ENCODE measurements at places on chromosomes 7 and 10.
A peak's percentile ranks its signal among the peaks of the same experiment; 100 is the strongest.

DNA sequence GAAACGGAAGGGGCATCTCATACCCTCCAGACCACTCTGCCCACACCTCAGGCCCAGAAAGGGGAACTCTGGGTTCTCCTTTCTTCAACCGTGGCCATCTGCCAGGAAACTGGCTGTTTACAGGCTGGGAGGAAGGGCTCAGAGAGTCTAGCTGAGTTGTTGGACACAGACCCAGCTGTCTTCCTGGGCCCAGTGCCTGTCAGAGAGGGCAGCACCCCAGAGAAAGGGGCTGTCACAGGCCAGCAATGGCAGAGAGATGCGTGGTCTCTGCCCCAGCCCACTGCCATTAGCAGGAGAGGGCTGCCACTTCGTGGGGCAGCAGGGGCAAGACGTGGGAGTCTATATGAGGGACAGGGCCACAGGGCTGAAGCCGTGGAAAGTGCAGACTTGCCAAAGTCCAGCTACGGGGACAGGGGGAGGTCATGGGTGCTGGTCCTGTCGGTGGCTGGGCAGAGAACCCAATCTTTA lies 11.0 kb downstream of the GRID1 start:
- peak; percentile 11 for DNase-seq

DNA sequence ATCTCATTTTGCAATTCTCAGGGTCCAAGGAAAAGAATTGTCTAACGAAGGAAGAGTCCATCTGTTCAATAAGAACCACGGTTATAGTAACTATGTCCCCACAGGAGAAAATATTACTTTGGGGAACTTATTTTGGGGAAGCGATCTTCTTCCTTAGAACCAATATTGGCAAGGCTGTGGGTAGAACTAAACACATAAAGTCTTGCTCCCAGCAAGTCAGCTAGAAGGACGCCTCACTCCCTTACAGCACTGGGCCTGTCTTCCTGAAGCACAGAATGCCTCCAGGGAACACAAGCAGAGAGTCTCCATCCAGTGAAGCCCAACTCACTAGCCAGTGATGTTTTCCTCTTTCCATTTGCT lies 30.2 kb downstream of the C10orf71 start:
- DNase-seq: no peak

DNA sequence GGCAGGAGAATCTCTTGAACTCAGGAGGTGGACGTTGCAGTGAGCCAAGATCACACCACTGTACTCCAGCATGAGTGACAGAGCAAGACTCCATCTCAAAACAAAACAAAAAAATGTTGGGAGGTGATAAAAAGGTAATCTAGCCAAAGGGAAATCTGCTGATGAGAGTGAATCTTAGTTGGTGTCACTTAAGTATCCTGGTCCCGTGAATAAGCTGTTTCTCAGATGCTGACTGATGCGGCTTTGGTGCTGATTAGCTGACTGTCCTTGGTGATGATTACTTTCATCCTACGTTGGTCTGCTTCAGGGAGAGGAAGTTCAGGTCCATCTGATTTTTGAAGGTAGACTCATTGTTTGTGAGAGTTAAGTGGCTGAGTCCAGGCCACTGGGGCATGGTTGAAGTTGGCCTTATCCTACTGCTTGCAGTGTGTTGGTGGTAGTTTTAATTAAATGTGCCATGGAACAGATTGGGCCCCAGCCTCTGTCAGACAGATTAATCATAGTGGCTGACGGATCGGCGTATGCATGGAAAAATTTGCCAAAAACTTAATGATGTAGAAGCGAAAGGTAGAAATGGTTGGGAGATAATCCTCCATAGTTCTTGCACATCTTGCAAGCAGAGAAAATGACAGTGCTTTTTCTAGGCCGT lies 17.4 kb upstream of the TMEM236 start:
- no peak for DNase-seq

DNA sequence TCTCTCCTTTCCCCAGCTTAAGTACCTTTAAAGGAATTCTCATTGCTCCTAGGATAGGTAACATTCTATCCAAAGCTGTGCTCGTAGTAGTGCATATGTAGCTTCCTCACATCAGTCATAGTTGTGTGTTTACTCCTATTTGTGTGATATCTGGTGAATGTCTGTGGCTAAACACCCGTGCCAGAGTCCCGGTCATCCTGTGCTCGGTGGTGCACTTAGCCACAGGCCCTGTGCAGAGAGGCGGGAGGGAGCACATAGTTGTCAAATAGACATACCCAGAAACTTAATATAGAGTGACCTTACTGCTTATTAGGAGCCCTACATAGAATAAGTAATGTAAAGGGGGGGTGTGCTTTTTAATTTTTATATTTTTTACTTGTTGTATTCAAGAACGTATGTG lies 76.6 kb downstream of the RBM33 start:
- no peak for DNase-seq

DNA sequence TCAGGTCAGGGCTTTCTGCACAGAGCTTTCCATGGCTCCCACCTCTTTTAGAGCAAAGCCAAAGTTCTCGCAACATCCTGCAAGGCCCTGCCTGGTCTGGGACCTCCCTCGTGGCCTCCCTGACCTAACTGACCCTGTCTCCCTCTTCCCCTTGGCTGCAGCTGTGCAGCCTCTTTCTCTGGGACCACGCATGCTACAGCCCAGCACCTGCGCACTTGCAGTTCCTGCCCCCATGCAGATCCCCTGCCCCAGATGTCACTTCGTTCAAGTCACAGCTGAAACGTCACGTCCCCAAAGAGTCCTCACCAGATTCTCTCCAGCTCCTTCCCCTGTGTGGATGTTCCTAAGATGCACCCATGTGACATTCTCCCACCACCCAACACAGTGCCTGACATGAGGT lies 61.2 kb upstream of the ZNF716 start:
- DNase-seq: no peak

DNA sequence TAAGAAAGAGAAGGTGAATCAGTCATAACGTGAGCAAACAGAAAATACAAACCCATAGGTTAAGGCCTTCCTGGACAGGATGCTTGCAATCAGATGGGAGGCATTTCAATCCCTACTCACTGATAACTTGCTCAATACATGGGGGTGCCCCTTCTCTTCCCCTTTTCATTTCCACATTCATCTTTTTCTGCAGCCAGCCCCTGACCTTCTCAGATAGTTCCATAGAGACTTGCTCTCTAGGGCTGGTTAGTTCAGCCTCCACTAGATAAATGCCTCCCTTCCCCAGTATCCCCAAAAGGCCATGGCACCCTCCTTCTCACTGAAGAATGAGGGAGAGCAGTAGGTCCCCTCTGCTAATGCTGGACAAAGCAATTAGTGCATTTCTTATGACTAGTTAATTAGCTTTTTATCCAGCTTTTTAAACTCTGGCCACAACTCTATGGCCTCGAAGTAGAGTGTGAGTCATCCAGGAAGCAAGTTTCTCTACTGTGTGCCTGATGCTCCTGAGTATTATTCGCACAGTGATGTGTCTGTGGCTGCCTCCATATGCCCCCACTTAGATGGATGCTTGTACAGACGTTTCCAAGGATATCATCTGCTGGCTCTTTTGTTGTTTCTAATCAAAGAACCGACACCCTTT lies 12.7 kb downstream of the CHN2 start:
- DNase-seq: no peak

DNA sequence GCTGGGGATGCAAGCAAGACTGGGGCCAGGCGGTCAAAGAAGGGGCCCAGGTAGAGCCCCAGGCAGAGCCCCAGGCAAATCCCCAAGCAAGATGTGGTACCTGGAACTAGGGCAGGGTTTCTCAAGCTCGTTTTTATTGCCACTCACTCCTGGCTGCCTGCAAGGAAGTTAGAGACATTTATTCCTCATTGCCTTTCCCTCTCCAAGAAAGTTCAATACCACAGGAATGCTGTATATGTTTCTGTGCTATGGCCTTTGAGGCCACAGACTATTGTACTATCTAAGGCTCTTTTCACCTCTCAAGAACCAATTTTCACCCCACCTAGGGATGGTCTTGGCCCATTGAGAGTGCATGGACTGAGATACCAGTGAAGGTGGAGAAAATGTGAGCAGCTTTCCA lies 71.3 kb downstream of the TACC2 start:
- DNase-seq: no peak

DNA sequence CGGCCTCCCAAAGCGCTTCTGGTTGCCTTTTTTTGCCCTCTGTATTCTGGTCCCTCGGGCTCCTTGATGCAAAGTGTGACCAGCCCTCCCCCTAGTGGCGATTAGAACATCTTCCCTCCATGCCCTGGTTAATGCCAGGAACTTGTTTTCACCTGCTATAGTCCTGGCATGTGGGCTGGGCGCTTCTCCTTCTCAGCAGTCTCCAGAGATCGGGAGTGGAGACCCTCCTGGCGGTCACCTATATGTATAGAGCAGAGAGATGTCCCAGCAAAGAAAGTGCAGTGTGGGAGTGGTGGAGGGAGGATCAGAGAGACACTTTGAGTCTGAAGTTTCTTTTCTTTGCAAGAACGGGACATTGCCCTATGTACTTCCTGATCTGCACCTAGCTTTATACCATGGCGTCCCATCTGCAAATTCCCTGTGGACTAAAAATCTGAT lies 264.1 kb downstream of the OTUD1 start:
- peak; percentile 30 for DNase-seq

GRCh38 chr7:23002698-23003097 lies 11.2 kb downstream of the HYCC1 start:
- DNase-seq: no peak

GRCh38 chr7:134640842-134641715 lies 5.6 kb upstream of the BPGM start:
- DNase-seq: no peak

DNA sequence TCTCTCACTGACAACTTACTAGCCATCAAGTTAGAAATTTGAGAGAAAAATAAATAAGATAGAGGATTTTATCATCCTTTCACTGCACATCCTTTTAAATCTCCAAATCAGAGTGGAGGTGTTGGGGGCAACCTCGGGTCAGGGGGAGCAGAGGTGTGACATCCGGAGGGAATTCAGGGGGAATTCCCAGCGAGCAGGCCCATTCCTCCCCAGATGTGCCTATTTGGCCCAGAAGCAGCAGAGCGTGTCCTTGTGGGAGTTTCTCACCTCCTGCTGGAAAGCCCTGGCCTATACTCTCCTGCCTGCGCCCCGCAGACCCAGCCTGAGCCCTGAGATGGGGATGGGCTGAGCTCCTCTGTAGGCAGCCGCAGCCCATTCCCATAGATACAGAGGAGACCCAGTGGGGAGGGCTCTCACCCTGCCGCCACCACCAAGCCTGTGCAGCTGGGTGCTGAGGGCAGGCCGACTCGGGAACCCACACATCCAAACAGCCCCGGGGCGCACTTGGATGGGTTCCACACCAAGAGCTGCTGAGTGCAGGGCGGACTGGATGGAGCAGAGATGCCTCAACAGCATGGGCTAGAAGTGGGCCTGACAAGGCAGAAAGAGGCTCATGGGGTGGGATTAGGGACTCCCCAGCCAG lies 124.5 kb downstream of the CXCL12 start:
- DNase-seq: no peak

- no peak for DNase-seq
Measured at GRCh38 chr7:38034062-38034908, 113.8 kb downstream of the EPDR1 start.

DNA sequence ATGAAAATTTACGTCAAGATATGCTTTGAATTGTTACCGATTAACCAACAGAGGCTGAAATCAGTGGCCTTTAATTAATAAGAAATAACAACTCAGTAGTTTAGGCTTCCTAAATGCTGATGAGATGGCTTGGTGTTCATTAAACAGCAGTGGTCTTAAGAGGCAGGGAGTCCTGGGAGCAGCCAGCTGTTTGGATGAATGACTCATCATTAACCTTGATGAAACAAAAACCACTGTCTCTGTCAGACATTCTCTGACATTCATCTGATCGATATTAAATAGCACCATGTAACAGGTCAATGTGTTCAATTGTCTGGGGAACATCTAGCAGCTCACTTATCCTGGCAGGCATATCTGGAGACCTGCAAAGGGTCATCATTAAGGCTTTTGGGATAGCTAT lies 234.2 kb upstream of the LRRN3 start:
- DNase-seq: no peak

DNA sequence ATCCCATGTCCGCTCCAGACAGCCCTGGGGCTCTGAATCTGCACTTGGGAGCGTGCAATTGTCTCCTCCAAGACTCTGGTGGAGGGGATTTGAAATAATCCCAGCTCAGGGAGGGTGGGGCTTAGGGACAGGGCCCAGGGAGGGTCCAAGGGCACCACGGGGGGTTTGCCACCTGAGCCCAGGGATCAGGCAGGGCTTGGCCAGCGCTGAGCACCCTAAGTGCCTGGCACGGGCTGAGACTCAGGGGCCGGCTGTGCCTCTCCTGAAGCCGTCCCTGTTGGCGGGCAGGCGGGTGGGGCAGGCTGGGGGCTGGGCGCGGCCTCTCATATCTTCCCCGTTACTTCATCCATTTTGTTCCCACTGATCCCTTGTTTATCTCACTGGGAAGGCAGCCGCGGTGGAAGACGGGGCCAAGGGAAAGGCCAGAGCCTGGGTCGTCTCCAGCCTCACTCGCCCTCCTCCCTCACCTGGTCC lies 41.8 kb upstream of the ELN start:
- no peak for DNase-seq

- DNase-seq: peak; percentile 53
Measured at GRCh38 chr7:45917658-45918057, 3.4 kb downstream of the IGFBP3 start.

- DNase-seq: no peak
Measured at GRCh38 chr7:142384493-142384922, 126.7 kb upstream of the PRSS58 start.

GRCh38 chr7:34191771-34192479 lies 286.6 kb downstream of the BMPER start:
- DNase-seq: no peak

DNA sequence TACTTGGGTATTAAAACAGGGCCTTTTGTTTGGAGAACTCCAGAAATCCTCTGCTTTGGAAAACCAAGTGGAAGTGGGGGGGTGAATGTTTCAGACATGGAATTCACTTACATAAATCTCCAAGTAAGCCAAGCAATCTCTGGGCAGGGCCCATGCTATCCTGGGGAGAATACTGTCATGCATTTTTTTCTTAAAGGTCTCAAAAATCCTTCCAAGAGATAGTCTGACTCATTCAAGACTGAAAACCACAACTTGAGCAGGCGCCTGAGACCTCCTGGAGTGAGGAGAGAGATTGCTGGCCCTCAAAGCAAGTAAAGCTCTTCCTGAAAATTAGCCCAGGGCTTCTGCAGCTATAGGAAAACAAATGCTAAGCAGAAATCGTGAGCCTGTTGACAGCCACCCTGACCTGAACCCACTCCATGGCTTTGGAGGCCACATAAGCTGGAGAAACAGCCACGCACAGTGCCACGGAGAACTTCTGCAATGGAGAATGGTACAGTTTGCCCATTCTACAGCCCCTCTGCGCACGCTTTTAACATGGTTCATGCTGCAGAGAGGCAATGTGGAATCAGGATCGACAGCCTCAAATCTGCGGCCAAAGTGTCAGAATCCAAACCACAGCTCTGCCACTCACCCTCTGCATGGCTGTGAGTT lies 203.1 kb upstream of the AUTS2 start:
- no peak for DNase-seq

- no peak for DNase-seq
Measured at GRCh38 chr10:103745341-103746247, 109.8 kb downstream of the SH3PXD2A start.

DNA sequence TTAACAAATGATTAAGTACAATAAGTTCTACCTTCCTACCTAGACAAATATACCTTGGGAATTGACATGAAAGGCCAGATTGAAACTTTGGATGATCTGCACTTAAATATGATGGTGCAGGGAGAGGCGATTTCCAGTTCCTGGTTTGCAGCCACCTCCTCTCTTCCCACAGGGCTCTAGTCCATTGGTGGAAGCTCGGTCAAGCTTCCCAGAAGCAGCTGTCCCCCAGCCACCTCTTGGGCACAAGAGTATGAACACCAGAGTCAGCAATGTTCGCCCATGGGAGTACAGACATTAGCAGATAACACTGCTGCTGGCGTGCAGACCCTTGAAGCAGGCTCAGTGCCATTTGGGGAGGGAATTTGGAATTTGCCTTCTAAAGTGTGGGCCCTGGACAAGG lies 1.5 kb upstream of the CPVL start:
- DNase-seq: no peak

Data from NCI-H1092 treated with DMSO at 0.1 percent for 48 hours (cell line).